ENCODE measurements at places on chromosomes 4 and X.

- DNase-seq = peak; percentile 2
Observed at GRCh38 chrX:101478366-101478765, 6.9 kb upstream of the ARMCX4 start.

DNA sequence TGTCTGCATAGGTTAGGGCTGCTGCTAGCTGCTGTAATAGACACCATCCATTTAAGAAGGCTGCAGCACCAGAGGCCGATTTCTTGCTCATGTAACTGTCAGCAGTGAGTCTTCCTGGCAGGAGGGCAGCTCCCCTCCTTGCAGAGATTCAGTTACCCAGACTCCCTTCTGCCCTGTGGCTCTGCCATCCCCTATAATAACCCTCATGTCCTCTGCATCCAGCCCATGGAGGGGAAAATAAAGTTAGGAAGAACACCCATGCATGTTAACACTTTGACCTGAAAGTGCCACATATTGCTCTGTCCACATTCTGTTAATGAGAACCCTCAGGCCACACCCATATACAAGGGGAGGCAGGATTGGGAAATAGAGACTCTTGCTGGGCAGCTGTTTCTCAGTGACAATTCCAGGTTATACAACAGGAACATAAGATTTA, 5.4 kb downstream of the STBD1 start:
- DNase-seq = no peak

- DNase-seq = peak; percentile 34
Observed at GRCh38 chr4:4803216-4803911, 56.1 kb upstream of the MSX1 start.

- DNase-seq = peak; percentile 73
Observed at GRCh38 chrX:71622576-71623450, 4.5 kb upstream of the CXCR3 start.

DNA sequence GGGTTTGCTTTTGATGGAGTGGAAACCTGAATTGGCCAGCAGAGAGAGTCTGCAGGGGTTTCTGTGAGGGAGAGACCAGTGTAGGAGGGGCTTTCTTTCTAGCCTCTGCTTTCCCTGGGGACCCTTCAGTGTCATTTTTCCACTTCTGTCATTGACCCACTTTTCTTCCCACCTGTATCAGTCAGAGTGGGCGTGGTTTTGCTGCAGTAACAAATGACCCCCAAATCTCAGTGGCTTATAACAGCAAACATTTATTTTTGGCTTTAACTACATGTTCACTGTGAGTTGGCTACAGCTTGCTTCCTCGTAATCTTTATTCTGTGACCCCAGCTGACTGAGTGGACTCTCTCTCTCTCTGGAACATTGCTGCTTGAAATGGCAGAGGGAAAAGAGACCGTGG, 25.6 kb upstream of the PTTG2 start:
- DNase-seq = no peak

DNA sequence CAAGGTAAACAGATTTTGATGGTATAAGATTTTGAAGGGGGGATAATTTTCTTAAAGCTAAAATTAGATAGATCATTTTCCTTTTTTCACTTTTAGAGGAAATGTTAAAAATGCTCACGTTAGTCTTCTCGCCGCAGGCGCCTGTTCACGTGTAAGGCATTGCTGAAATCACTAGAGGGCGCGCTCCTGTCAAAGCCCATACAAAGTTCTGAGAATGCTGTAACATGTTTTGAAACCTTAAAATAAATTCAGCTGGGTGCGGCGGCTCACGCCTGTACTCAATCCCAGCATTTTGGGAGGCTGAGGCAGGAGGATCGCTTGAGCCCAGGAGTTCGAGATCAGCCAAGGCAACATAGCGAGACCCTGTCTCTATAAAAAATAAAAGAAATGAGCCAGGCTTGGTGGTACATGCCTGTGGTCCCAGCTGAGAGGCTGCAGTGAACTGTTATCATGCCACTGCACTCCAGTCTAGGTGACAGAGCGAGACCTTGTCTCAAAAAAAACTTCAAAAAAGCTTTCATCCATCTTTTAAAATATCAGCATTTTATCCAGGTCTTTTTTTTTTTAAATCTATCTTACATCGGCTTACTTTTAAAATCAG, 138.0 kb downstream of the RBMX2 start:
- DNase-seq = peak; percentile 45

DNA sequence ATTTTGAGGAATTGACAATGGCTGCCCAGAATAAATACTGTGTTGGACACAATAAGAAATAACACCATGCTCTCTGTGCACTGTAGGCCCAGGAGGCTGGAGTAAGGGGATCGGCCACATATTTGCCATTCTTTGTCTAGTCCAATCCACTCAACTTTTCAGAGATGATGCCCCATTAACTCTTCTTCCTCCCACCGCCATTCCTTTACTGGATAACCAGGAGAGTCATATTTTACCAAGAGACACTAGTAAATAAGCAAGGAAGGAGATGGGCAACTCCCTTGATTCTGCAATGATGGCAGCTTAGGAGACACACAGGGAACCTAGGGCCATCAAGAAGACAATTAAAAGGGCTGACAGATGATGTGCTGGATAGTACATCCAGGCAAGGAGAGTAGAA, 87.9 kb upstream of the GPC3 start:
- DNase-seq = no peak

- peak; percentile 84 for DNase-seq
Observed at GRCh38 chrX:69615779-69616456, at the start of gene EDA. EDA (plus strand) TSS chrX:69616113.

- peak; percentile 57 for DNase-seq
Observed at GRCh38 chr4:24488399-24489164, 95.8 kb downstream of the DHX15 start.

DNA sequence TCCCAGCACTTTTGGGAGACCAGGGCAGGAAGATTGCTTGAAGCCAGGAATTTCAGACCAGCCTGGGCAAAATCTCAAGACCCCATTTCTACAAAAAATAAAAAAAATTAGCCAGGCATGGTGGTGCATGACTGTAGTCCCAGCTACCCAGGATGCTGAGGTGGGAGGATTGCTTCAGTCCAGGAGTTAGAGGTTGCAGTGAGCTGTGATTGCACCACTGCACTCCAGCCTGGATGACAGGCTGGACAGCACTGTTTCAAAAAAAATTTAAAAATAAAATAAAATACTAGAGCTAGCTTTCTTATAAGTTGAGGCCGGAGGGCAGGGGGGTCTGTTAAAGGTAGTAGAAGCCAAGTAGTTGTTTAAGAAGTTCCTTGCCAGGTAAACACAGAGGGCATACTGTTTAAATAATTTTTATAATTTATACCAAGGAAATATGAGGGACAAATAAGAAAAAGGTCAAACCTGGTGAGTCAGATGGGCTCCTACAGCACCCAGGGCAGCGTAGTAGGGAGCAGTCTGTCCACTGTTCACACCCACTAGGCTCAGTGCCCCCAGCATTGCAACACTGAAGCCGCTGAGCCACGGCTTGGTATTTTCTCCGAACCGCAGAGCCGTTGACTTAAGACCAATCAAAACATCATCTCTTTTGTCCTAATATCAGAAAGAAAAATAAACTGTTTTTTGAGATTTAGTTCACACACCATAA, 17.3 kb downstream of the COQ2 start:
- DNase-seq = peak; percentile 29

GRCh38 chr4:138437263-138437851, 195.2 kb upstream of the SLC7A11 start:
- no peak for DNase-seq

- no peak for DNase-seq
Observed at GRCh38 chr4:109760682-109761081, 30.8 kb upstream of the PLA2G12A start.

GRCh38 chr4:20391198-20391597, 139.5 kb downstream of the SLIT2 start:
- peak; percentile 75 for DNase-seq

DNA sequence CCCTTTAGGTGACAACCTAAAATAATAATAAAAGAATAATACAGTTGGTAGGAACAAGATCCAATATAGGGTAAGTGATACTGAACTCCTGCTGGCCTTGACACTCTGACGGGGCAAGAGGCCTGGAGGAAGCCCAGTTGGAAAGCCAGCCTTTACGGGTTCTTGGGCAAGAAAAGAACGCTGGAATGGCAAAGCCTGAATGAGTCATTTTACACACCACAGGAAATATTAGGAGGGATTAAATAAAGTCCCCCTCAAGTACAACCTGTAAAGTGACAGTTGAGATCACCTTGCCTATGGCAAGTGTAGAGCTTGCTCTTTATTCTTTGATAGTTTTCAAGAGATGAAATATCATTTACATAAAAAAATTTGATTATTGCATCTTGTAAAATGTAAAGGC, 244.5 kb upstream of the TLL1 start:
- no peak for DNase-seq

GRCh38 chrX:69088171-69088938, 76.9 kb downstream of the PJA1 start:
- DNase-seq = peak; percentile 71

GRCh38 chr4:122616915-122617596, 3.8 kb downstream of the IL21 start:
- DNase-seq = no peak

DNA sequence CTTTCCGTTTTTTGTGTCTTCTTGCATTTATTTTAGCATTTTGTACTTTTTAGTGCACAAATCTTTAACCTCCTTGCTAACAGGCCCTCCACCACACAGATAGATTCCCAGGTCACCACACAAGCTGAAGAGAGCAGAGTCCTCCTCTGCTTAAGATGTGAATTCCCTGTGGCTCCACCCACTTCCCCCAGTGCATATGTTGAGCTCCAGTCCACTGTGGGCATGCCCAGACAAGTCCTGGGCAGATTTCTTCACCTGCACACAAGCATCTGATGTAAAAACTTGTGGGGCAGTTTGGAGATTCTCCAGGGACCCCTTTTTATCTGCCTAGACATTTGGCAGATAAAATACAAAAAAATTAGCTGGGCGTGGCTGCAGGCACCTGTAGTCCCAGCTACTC, 19.8 kb upstream of the PASD1 start:
- no peak for DNase-seq

- peak; percentile 86 for DNase-seq
Observed at GRCh38 chrX:19554786-19555185, 39.5 kb upstream of the MAP3K15 start.

GRCh38 chr4:125741825-125742452, 427.2 kb downstream of the FAT4 start:
- DNase-seq = peak; percentile 46

DNA sequence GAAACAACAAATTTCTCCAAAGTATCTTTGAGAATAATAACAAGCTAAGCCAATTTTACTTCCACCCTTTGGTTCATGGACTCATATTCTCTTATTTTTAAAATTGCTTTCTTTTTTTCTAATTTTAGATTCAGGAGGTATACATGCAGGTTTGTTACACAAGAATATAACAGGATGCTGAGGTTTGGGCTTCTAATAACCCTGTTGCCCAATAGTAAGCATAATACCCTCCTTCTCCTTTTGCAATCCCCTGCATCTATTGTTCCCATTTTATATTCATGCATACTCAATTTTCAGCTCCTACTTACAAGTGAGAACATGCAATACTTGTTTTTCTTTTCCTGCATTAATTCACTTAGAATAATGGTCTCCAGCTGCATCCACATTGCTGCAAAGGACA, 202.3 kb upstream of the FSTL5 start:
- no peak for DNase-seq

DNA sequence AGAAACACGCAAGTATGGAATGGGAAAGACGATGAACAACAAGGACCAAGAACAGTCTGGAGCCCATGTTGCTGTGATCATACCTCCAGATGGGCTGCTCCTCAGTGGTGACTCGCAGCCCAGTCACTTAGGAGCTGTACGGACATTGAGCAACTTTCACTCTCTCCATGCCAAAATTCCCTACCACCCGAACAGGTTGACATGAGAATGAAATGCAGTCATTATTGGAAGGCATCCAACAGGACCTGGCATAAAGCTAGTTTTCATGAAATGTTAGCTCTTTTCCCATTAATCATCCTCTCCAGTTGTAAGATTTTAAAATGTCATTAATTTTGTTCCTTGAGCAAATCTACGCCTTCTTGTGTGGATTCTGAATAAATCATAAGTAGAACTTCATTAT, 82.7 kb upstream of the GPM6B start:
- peak; percentile 95 for DNase-seq

DNA sequence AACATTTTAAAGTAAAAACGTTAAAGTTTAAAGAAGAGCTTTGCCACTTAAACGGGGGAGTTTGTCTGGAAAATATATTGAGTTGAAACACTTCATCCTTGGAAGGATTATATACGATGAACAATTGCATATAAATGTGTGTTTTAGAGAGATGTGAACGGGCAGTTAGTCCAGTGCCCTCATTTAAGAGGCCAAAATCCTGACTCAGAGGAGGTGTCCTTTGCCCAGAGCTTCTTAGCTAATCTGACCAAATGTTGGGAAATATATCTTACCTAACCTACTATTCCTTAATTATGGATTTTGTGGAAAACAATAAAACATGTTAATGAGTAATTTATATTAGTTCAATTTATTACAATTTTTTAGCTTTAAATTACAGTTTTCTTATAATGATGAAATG, 327.2 kb upstream of the DIPK2B start:
- no peak for DNase-seq

- DNase-seq = no peak
Observed at GRCh38 chr4:145870155-145871020, 68.2 kb downstream of the ZNF827 start.

GRCh38 chr4:48234575-48234974, 35.1 kb downstream of the TEC start:
- no peak for DNase-seq

DNA sequence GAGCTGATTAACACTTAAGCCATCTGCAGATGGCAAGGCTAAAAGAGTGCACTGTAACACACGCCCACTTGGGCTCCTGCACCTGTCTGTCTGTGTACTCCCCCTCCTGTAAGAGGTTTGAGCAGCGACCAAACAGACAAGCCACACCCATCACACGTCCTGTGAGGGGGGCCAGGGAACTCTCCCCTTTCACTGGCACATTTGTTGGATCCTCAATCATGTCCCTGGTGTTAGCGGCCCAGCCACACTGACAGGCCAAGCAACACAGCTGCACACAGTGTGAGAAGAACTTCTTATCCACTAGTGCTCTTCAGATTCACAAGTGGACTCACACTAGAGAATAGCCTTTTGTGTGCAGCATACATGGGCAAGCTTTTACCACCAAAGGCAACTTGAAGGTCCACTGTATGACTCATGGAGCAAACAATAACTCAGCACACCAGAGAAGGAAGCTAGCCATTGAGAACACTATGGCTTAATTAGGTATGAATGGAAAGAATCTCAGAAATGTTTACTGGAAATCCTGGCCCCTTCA, 29.1 kb upstream of the UTP14A start:
- peak; percentile 49 for DNase-seq

- DNase-seq = peak; percentile 51
Observed at GRCh38 chrX:27903960-27904359, 77.3 kb downstream of the DCAF8L1 start.

DNA sequence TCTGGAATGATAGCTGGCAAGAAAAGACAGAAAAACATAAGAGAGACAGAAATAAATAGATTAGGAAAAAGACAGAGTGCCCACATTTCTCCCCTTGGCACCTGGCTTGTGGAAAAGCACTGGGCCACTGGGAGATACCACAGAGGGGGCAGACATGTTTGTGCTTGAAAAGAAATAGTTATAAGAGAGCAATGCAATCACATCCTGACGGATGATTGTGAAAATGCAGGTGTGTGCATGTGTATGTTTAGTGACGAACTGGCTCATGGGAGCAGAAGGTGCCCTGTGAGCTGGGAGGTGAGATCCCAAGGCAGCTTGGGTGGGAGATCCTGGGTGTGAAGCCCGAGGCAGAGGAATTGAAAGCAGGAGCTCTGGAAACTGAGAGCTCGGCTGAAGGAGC, 617.9 kb downstream of the BCOR start:
- DNase-seq = no peak

GRCh38 chrX:153878969-153879653, 6.9 kb downstream of the L1CAM start:
- DNase-seq = no peak

- DNase-seq = peak; percentile 24
Observed at GRCh38 chr4:54102531-54103106, 2.7 kb downstream of the GSX2 start.

Measured in fibroblast of upper back skin (primary cell).